CD4-positive, alpha-beta T cell treated with Interleukin-6 at 100 ng/mL for 8 hours (primary cell): ENCODE measurements at places on chromosomes 1 and 21.
A peak's percentile ranks its signal among the peaks of the same experiment; 100 is the strongest.

DNA sequence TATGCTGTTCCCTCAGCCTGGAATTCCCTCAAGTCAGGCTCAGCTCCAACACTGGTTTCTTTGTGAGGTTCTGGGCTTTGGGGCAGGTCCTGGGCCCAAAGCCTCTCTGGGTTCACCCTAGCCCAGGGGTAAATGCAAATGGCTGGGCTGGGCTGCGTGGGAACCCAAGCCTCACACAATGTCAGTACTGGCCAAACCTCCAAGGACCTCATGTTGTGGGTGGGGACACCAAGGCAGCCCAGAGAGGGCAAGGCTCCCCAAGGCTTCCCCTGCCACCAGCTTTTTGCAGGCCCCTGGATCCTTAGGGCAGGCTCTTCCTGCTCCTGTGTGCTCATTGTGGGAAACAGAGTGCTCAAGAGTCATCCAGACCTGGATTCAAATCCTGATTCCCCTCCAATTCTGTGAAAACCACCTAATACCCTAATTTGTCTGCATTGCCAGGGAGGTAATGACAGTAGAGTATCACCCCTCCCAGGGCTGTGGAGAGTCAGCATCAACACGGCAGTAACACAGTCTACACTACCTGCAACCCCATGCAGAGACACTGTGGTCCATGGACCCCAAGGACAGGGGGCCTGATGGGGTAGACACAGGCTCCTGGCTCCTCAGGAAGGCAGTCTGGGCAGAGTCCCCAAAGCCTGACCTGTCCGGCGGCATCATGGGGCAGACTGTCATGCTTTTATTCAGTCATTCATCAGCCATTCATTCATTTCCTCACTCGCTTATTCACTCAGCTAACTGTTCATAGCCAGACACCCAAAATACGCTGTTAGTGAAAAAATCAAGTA lies 85.7 kb downstream of the DMRTB1 start:
- no peak for DNase-seq

DNA sequence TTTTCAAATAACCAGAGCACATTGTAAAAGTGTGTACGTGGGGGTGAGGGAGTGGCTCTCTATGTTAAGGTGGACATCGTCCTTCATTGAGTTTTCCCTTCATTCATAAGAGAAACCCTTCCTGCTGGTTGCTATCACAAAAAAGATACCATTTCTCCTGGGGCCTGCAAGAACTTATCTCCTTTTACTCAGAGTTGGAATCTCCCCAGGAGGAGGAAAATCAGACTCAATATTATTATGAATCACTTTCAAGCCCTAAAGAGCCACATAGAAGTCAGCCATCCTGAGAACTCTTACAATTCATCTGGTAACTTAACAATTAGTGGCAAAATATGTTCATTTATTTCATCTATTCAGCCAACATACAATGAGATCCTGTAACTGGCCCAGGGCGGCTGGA lies 27.1 kb upstream of the TGFBR3 start:
- no peak for DNase-seq

DNA sequence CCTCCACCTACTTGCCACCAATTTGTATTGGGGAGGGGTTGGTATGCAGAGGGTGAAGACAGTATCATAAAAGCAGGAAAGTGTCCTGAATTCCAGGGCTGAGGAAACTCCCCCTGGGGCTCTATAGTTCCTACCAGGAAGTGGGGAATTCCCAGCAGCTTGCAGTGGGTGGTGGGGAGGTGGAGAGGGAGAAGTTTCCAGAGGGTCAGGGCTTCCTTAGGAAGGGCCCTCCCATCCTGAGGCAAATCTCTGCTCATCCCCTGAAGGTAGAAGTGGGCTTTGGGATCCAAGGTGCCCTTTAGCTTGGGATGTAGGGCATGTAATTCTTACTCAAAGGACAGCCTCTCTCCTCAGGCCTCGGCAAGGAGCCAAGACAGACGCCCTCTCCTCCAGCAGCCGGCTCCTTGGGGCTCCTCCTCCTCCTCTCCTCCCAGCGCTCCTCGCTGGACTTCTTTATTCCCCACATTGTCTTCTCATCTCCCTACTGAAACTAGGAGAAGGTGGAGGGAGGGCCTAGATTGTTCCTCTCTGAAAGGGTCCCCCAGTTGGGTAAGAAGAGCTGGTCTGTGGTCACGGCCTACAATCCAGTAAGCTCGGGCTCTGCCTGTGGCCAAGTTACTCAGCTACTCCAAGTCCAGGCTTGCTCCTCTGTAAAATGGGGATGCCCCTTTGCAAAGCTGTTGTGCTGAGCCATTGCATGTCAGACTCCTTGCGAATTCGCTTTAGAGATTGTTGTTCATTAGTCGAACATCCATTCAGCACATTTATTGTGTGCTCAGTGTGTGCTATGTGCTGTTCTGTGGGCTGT lies 17.9 kb upstream of the CSF1 start:
- no peak for DNase-seq

GRCh38 chr1:38549191-38549590 lies 310.4 kb downstream of the RRAGC start:
- DNase-seq: no peak

DNA sequence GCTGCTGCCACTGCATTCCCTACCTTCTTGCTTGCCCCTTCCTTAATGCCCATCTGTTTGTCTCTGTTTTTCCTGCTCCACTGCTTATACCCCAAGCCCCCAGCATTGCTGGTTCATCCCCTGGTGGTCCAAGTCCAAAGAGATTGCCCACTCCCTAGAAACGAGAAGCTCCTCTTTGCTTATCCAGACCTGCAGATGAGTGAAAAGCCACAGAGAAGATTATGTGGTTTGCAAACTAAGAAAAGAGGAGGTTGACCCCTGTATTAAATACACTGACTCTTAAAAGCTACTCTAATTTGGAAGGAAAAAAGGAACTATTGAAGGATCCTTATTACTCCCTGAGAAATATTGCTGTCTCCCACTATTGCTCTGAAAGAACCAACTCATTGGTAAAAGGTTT lies 146.8 kb upstream of the RAB4A start:
- DNase-seq: no peak

DNA sequence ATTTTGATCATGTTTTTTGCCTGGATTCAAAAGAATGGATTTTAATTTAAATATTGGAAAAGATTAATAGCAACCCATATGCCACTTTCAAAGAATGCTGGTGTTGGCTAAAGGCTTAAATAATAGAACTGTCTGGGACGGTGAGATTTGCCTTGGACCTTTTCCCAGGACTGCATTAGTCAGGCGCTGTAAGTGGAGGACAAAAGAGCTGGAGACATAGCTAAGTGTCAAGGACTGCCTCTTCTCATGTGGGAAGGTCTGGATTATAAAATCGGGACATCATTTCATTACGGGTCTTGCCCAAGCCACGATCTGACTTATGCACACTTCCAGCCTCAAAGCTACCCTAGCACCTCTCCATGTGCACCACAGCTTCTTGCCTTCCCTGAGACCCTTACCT lies 458.5 kb upstream of the DEPDC1 start:
- no peak for DNase-seq

DNA sequence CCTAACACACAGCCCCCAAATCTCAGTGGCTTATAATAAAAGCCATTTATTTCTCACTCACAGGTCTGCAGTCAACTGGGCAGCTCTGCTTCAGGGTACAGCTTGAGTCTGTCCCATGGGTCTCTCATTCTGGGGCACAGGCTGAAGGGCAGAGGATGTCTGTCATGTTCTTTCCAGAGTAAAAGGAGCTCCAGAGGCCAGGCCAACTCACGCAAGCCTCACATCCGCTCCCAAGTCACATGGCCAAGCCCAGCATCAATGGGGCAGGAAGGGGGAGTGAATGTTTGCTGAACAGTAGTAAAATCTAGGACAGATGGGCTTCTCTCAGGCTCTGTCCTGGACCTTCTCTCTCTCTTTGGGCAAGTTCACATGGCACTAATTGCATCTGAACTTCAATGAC lies 7.1 kb upstream of the SSBP3 start:
- DNase-seq: peak; percentile 36

GRCh38 chr1:232932486-232933425 lies 17.7 kb upstream of the NTPCR start:
- DNase-seq: no peak

DNA sequence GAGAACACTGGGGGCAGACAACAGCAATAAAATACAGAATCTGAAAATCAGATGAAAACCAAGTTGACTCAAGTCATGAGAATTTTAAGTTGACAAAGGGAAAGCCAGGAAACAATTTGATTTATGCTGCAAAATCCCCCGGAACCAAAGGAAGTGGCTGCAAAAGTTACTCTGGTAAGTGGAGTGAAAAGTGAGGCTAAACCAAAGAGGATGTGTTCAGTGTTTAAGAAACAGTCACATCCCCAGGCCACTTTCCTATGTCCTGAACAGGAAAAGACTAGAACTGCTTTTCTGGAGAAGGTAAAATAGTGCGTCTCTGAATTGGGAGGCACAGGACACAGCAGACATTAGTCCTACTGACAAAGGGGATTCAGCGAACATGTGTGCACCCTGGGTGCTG lies 5.9 kb downstream of the TARBP1 start:
- no peak for DNase-seq

DNA sequence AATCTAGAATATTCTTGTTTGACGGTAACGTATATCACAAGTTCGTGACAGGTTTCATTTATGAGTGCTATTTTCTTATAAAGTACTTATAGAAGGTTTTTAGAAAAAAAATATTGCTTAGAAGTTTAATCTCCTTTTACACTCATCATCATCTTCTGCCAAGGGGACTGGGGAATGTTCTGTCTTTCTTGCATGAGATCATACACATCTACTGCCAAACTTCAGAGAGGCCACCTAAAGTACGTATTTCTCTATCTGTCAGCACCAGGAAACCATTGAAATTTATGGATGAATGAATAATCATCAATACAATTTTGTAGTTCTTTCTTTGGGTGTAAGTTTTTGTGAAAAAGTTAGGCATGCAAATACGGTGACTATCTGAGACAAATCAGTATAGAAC lies 245.8 kb downstream of the SPATA17 start:
- no peak for DNase-seq

- DNase-seq: no peak
Measured at GRCh38 chr1:239682046-239682445, 295.7 kb downstream of the CHRM3 start.

DNA sequence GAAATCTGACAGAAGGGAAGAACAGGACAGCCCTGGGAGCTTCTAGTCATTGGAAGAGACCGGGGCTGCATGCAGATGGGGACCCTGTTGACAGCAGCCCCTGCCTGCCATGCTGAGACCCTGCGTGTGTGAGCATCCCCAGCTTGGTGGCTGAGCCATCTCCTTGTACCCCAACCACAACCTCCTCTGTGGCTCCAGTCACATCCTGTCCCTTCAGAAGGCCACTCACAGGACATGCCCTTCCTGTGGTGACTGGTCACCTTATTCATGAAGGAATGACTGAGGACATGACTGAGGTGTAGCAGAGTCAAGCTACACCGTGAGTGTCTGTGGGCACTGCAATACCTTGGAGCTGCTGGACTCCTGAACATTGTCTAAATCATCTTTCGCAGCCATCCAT lies 141.8 kb upstream of the ERRFI1 start:
- DNase-seq: no peak

- no peak for DNase-seq
Measured at GRCh38 chr1:233587958-233588799, 25.7 kb upstream of the KCNK1 start.

DNA sequence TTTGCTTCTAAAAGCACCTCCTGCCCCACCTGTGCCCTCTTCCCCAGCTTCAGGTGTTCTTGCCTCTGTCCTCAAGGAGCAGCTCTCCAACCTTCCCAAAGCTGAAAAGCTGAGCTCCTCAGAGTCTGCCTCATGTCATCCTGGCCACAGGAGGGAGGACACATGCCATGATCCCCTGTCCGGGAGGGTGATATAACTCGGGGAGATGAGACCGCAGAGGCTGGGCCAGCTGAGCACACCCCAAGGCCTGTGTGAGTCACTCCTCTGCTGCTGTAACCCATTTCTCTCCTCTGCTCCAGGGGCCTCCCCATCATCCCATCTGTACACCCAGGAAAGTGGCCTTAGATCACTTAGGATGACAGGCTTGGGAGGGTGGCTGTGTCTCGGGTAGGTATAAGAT lies 49.8 kb downstream of the EPHB2 start:
- no peak for DNase-seq

DNA sequence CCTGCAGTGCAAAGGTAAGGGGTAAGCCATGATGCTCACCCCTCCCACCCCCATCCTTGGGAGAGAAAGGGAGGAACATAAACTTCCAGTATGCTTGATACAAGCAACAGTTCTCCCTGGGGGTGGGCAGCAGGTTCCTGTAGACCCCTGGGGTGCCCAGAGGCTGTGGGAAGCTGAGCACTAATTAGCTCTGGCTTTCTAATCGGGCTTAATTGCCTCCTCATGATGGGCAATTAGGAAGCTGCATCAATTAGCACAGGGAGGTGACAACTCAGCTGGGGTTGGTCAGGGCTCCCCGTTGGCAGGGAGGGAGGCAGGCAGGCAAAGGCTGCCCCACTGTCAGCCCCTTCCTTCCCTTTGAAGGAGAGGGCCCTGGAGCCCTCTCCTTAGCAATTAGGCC lies 15.7 kb upstream of the LMNA start:
- no peak for DNase-seq

- no peak for DNase-seq
Measured at GRCh38 chr21:42505090-42505726, 8.4 kb upstream of the SLC37A1 start.

GRCh38 chr1:157639800-157640199 lies 41.9 kb upstream of the FCRL4 start:
- no peak for DNase-seq

DNA sequence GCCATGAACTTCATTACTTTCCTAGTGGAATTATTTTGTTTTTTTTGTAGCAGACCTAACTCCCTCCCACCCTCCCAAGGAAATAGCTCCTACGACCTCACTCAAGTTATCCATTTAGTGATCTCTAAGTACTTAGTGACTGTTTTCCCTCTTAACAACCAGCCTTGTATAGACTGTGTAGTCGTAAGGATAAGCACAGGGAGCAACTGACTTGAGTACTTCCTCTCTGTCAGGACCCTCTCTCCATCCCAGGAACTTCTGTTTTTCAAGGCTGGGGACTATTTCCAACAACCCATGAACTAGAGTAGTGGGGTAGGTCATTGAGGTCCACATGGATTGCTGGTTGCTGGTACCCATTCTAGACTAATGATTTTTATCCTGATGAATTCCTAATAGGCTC lies 1.9 kb downstream of the AGO1 start:
- no peak for DNase-seq
